Activated naive CD4-positive, alpha-beta T cell treated with anti-CD3 and anti-CD28 coated beads, Interleukin-2, amount 50 U/mL, for 72 hours (primary cell): ENCODE measurements at places on chromosomes 16 and 17.

GRCh38 chr16:55100100-55100499 lies 169.4 kb downstream of the IRX5 start:
- no peak for DNase-seq

DNA sequence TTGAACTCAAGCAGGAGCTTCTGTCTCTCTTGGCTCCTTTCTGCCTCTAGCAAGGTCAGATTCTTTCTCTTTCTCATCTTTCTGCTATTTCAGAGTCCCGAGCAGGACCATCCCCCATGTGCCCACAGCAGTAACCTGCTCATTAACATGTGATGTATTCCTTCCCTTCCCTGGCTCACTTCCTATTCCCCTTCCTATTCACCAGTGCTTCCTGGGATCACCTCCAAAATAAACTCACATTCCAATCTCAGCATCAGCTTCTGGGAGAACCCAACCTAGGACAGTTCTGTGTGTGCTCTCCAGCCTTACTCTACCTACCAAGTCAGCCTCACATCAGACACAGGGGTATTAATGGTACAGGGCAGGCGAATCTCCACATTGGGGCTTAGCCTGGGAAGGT lies 546.4 kb upstream of the SALL1 start:
- DNase-seq: no peak

DNA sequence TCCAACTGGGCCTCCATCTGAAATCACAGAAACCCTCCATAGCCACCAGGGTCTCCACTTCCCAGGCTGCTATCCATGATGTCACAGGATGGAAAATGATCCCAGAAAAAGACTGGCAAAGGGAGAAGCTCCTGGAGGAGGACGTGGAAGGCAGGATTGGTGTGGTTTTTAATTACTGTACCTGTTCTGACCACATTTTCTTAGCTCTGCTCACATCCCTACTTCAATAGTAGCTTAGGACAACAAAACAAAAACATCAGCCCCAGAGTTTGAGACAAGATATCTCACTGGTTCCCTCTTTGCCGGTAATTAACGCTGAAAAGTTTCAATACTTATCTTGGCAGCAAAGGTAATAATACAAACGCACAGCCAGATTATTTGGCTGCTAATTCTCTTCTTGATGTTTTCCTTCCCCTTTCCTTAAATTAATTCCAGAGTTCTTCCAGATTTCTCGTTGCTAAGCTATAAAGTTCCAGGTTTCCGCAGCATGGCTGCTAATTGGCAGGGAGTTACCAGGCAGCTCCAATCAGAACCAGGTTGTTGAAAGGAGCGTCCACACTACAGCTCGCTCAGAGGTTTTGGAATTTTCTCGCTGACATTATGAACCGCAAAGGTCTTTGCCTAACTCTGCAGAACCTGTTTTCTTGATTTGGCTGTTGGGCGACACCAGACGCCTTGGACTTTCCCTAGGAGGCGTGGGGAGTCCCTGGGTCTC lies 263.4 kb downstream of the MRTFB start:
- DNase-seq: no peak

DNA sequence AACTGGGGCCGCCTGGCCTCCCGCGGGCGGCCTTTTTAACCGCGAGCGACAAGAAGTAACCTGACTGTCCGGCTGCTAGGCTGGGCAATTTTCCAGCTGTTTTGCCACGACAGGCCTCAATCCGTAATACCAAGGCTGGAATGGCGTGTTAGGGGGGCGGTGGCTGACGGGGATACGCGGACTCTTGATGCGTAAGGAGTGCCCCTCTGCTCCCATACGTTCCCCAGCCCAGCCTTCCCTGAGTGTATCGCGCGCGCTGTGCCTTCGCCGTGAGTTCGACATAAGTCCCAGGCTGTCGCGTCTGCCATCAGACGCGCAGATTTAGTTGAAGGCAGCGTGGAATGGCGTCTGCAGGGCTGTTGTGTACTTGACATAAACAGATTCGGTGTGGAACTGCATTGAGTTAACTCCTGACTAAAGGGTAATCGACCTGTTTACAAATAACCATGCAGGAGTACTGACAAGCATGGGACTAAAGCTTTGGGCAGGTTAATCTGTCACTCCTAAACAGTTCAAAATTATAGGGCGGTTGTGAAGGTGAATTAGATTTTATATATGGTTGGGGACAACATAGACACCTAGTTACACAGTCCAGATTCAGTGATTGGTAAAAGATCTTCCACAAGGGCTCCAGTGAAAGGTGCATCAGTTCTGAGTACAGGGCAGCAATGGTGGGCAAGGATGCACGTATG lies 16.6 kb upstream of the ERN1 start:
- no peak for DNase-seq

DNA sequence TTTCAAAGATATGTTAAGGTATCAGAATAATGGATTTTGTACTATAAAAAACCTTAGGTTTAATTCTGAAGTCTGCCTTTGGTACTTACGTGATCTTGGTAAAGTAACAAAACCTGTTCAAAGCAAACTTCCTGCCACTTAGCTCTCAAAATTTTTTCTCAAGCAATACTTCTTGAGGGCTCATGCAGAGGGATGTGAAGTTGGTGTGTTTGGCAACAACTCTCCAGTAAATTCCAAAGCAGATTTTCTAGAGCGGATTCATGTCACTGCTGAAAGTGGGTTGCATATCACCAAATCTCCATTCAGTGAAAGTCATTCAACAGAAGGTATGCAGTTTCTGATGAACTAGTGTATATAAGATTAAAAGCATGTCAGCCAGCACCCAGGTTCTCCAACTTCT lies 856.7 kb downstream of the CDH8 start:
- DNase-seq: no peak

- no peak for DNase-seq
Measured at GRCh38 chr16:70151391-70151790, 22.2 kb upstream of the CLEC18C start.

DNA sequence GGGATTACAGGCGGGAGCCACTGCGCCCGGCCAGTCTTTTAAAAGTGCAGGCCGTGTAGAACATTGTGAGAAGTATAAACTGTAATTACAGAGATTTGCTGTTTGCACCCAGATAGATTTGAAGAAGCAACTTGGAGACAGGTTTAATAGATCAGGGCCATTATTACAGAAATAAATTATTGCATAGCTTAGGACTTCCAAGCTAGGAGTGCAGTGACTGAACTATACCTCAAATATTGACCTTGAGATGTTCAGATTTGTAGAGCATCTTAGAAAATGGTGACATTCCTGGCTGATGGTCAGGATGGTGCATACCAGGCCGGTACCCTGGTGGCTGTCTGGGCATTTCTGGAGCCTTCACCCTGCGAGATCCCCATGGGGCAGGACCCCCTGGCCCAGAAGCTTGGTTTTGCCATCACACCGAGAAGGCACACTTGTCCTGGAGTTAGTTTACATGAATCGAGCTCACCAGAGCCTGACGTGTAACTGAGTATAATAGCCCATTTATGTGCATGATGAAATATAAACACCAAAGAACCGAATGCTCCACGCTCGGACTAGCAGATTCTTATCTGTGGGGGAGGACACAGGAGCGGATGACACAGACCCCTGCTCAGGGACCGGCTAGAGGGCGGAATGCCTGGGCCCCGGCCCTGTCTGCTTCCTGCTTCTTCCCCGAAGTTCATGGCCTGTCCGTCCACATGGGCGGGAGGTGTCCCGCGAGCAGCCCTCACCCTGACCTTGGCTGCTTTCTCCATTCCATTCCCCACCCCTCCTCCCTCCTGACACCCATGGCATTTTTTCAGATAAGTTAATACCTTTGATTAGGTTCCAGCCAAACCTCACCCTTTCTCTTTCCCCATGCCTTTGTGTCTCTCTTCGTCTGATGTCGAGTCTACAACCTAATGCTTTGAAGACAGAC lies 32.1 kb downstream of the CCDC40 start:
- no peak for DNase-seq

- no peak for DNase-seq
Measured at GRCh38 chr16:19963301-19963700, 78.7 kb upstream of the GPRC5B start.

DNA sequence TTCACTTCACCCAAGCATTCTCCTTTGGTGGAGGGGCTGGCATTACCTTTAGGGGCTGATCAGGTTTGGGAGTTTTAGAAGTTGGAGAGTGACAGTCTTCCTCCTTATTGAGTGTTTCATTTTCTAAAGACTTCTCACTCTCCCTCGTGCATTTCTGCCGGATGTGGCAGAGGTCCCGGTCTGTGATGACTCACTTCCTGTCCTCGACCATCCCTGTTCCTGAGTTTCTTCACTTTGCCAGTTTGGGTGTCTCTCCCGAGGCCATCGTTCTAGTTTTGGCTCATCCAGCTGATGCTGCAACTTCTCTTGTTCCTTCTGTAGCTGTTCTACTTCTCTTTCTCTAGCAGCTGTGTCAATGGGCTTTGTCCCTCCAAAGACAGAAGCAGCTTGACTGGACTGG lies 104.3 kb downstream of the PHKB start:
- no peak for DNase-seq

GRCh38 chr17:69944406-69944805 lies 130.6 kb upstream of the KCNJ16 start:
- no peak for DNase-seq

DNA sequence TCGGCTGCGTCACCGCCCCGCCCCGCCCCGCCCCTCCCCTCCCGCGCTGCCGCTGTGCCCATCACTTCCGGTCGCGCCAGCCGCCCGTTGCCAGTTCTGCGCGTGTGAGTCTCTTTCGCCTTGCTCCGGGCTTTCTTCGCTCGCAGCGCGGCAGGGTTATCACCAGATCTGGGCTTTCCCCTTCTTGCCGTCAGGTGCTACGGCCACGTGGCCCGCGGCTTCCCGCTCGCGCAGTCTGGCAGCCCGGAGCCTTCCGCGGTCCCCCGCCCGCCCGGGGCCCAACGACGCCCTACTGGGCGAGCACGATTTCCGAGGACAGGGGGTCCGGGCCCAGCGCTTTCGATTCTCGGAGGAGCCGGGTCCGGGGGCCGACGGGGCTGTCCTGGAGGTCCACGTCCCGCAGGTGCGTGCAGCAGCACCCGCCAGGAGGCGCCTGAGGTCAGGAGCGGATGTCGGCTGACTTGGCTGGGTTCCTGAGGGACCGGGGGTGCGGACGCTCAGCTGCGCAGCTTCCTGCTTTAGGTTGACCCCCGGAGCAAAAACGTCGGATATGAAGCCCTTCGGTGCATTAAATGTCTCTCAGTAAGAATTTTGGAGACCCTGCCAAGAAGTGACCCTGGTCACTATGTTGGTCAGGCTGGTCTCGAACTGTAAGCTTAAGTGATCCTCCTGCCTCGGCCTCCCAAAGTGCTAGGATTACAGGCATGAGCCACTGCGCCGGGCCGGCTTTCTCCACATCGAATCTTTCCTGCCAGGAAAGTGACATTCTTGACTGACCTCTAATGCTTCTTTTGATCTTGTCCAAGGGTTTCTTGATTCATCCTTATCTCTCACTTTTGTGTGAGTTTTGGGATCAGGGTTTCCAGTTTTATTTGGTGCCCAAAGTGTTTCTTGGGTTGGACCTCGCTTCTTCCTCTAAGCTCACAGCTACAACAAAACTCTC lies at the start of gene METTL23:
TSS of gene METTL23 (plus strand) at position 64 of the 943 bp plus-strand sequence. CDS start 2,872 bp downstream, outside the sequence.
- DNase-seq: peak; percentile 83

DNA sequence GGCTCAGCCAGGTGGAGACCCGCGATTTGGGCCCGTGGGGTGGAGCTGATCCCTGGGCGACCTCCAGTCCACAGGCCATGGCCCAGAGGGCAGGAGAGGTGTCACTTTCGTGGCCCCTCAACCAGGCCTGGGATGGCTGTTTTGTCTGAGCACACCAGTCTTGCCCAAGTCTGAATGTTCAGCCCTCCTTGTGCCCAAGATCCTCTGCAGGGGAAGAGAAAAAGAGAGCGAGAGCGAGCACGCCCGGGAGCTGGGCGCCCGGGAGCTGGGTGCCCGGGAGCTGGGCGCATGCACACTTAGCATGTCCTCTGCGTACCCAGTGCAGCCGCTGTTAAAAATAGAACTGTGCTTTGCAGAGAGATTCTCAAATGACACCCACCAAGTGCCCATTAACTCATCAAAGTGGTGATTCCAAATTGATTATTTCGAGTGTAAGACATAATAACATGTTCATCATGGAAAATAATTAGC lies 403.3 kb upstream of the TNRC6C start:
- DNase-seq: no peak

GRCh38 chr17:31736855-31737625 lies 122.0 kb downstream of the COPRS start:
- no peak for DNase-seq

- DNase-seq: no peak
Measured at GRCh38 chr16:683396-684070, 601 bp downstream of the JMJD8 start.

DNA sequence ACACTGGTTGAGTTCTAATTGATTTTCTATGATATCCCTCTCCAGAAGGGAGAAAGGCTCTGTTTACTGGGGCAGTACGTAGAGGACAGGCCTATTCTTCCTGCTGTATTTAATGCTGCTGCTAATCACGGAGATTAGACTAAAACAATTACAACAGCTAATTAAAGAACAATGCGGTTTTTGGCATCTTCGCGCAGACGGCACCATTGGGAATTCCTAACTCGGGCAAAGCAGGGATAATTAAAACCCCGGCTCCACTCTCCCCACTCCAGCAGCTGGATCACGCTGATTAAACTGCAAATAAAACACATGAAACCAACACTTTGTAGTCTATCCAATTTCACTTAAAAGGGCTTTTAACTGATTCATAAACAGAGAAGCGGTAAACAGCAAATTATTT lies 147.6 kb downstream of the XYLT1 start:
- DNase-seq: no peak

- peak; percentile 36 for DNase-seq
Measured at GRCh38 chr17:82963104-82963950, 116.1 kb upstream of the METRNL start.

DNA sequence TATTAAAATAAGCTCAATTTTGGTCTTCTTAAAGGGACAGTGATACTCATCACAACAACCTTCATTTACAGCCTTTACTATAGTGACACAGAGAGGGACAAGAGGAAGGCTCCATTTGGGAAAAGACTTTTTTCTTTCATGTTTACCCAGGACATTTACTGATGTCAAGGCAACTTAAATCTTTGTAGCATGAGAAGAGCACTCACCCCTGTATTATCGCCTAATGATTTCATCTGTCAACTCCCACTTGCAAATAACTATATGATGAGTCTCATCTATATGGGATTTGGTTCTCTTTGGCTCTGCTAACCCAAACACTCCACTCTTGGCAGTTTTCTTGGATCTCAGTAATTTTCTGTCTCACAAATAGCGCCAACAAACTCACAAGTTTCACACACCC lies 24.1 kb downstream of the BLMH start:
- no peak for DNase-seq

GRCh38 chr17:32783602-32784001 lies 93.3 kb downstream of the MYO1D start:
- DNase-seq: no peak

- DNase-seq: no peak
Measured at GRCh38 chr16:85677383-85677967, 11.3 kb downstream of the GINS2 start.

- no peak for DNase-seq
Measured at GRCh38 chr16:60064026-60064425, 1329.9 kb upstream of the GOT2 start.

- no peak for DNase-seq
Measured at GRCh38 chr16:21603928-21604327, 4.6 kb downstream of the METTL9 start.
